ENCODE measurements at places on chromosomes 4 and X. TPM values are rescaled to one million over a fixed set of nuclear protein-coding genes. Genes with fewer than 3 reads are reported as not detected.

- DNase-seq = no peak
Measured at GRCh38 chr4:151294833-151295496, 18.0 kb downstream of the PRSS48 start.

Gene TBCK
- polyA plus RNA-seq = 56.1 TPM

DNA sequence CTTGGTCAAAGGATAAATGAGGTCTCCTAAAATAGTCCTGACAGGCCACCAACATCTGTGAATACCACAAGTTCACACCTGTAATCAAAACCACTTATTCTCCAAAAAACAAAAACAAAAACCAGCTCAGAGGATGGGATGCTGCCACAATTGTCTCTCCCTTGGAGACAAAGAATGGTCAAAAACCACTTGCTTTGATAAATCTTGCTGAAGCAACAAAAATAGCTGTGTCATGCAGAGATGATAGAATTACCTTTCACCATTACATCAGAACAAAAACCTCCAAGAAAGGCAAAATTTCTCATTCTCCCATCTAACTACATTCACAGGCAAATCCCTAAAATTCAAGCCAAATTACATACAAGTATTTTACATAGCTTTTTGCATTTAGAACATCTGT, 180.4 kb downstream of the MAML3 start:
- DNase-seq = no peak

Gene KLKB1
- polyA plus RNA-seq = 2.1 TPM

Gene SPARCL1
- polyA plus RNA-seq = 489 TPM

Gene ARMCX6
- 100 TPM for polyA plus RNA-seq

Gene RHOH
- polyA plus RNA-seq = 0.92 TPM

Gene HAND2
- 0.21 TPM for polyA plus RNA-seq

Gene WDR17
- 13.0 TPM for polyA plus RNA-seq

Gene SH2D1A
- polyA plus RNA-seq = 1.2 TPM

GRCh38 chr4:155509555-155509954, 132.8 kb upstream of the MAP9 start:
- DNase-seq = no peak

GRCh38 chr4:126838941-126839679, 793.6 kb upstream of the INTU start:
- no peak for DNase-seq

GRCh38 chrX:150482537-150483206, 85.7 kb upstream of the MTM1 start:
- DNase-seq = no peak

Gene CSAG3
- not detected for polyA plus RNA-seq

Gene CLTRN
- 1.9 TPM for polyA plus RNA-seq

- DNase-seq = no peak
Measured at GRCh38 chr4:28518561-28519165, 1658.0 kb downstream of the STIM2 start.

Gene IL9R
- 0.19 TPM for polyA plus RNA-seq

Gene PCDH7
- 22.2 TPM for polyA plus RNA-seq

Gene ADH4
- polyA plus RNA-seq = 0.79 TPM

Gene SSX4B
- polyA plus RNA-seq = not detected

Gene NUDT11
- polyA plus RNA-seq = 7.4 TPM

GRCh38 chr4:15778289-15779241, at the start of gene CD38:
Gene CD38 (plus strand): TSS chr4:15778328. CDS start chr4:15778415, 87 bp downstream.
- no peak for DNase-seq

DNA sequence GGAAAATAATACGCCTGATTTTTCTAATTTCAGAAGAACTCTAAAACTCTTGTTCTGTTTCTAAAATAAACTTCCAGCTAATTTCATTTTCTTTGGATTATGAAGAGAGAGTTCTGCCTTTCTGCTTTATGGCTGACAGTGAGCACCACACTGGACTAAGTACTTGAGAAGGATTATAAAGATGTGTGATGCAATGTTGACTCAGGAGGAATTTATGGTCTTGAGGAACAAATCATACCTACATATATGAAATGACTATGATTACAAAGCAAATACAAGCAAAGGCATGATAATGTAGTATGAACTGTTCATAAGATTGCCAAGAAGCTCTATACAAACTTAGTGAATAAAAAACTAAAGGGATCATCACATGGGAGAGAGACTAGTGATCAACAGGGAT, 13.0 kb upstream of the SLC25A5 start:
- no peak for DNase-seq

- DNase-seq = no peak
Measured at GRCh38 chr4:157898836-157899605, 273.8 kb downstream of the GASK1B start.

Gene HSFX4
- 0.36 TPM for polyA plus RNA-seq

Gene HELT
- not detected for polyA plus RNA-seq

Gene CCNB3
- 0.58 TPM for polyA plus RNA-seq

DNA sequence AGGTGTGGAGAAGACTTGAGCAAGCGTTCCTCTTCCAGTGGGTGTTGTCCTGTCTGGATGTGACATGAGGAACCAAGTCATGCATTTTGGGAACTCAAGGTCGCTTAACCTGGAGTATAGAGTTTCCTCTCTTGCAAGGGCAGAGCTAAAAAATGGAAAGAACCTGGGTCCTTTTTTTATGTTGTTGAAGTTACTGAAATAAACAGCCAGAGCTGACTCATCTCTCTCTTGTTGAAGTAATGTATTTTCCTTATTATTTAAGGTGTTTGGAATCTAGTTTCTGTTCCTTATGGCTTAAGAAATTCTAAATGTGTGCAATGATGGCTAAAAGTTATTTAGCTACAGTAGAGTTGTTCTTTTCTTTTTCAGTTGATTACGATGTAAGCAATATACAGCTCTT, 314.5 kb downstream of the CAMK2D start:
- no peak for DNase-seq

All from right lung (tissue), 10 donors.